ENCODE measurements at places on chromosomes 7 and 10. TPM values are rescaled to one million over a fixed set of nuclear protein-coding genes. Genes with fewer than 3 reads are reported as not detected.

- peak; percentile 80 for DNase-seq
These were observed 60.2 kb downstream of the CALML3 start for GRCh38 chr10:5584895-5585516.

GRCh38 chr10:46310851-46311250 is 24.1 kb downstream of the ANTXRL start:
- no peak for DNase-seq

GRCh38 chr7:132225216-132226030 is 350.8 kb downstream of the PLXNA4 start:
- no peak for DNase-seq

DNA sequence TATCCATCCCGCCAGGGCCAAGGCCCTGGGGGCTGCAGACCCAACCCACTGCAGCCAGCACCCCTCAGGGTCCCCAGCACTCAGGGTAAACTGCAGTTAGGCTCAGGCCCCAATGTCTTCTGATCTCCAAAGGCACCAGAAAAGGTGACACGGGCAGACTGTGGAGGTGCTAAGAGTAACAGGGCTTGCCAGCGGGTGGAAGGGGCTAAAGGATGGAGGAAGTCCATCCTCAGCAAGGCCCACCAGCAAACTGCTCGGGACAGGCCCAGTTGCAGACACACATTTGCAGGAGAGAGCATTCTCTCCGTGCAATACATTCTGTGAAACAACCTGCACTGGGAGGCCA is 95.6 kb upstream of the DDC start:
- DNase-seq: no peak

DNA sequence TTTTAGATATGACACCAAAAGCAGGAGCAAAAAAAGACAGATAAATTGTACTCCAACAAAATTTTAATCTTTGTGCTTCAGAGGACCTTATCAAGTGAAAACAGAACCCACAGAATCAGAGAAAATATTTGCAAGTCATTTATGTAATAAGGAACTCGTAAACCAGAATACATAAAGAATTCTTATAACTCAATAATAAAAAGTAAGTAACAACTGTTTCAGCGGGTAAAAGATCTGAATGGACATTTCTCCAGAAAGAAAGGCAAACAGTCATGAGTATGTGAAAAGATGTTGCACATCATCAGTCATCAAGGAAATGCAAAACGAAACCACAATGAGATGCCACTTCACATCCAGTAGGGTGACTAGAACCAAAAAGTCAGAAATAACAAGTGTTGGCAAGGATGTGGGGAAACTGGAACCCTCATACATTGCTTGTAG is 167.7 kb upstream of the KCTD7 start:
- DNase-seq: peak; percentile 32

Gene HIPK2
- total RNA-seq: 50.9 TPM

Gene POM121C
- total RNA-seq: 16.6 TPM

Gene GOLGA7B
- not detected for total RNA-seq

Gene SPDYE5
- total RNA-seq: not detected

Gene GNG11
- total RNA-seq: 90.1 TPM

Measured in LHCN-M2 (cell line).